ENCODE measurements at places on chromosomes 16 and 17. TPM values are rescaled to one million over a fixed set of nuclear protein-coding genes. Genes with fewer than 3 reads are reported as not detected.

GRCh38 chr16:83233153-83233552 is 574.6 kb upstream of the HSBP1 start:
- no peak for DNase-seq

DNA sequence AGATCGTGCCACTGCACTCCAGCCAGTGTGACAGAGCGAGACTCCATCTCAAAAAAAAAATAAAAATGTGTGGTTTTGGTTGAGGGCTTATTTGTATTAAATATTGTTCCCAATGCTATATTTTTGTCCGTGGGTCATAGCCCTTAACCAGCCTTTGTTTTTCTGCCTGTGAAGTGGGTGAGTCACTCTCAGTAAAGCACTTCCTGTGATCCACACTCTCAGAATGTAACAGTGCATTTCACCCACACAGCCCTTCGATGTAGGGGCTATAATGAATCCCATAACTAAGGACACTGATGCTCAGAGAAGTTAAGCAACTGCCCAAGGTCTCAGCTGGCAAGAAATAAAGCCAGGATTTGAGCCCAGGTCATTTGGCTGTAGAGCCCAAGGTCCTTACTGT is 34.7 kb upstream of the POLR3E start:
- DNase-seq: no peak

- no peak for DNase-seq
These were observed 89.8 kb downstream of the ENGASE start for GRCh38 chr17:79164408-79164807.

DNA sequence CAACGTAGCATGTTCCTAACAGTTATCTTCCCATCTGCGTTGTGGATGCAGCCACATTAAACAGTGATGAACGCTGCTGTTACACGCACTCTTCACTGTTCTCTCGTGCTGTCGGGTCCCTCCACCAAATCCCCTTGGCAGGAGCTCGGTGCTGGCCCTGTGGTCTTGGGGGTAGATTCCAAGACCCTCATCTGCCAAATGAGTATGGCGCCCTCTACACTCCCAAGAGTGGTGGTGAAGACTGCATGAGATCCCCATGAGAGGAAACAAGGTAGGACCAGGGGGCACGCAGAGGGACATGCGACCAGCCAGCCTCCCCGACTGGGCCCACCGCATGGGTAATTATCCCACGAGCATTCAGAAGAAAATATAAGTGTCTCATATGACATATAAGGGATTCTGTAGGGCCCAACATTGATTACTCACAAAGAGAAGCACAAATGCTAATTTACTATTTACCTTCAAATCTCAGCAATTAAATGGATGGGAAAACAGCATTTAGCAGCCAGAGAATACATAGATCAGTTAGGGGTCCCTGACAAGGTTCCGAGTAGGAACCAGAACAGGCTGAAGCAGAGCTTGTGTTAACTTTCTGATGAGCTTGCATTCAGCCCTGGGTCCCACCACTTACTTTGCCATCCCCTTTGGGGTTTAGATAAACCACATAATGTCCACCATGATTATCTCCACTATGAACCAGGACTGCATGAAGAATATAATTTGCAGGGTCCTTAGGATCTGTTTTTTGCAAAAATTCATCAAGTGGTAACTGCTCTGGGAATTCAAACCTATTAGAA is 23.8 kb downstream of the LITAFD start:
- DNase-seq: no peak

- no peak for DNase-seq
These were observed 30.7 kb downstream of the ELAC2 start for GRCh38 chr17:12987120-12987519.

DNA sequence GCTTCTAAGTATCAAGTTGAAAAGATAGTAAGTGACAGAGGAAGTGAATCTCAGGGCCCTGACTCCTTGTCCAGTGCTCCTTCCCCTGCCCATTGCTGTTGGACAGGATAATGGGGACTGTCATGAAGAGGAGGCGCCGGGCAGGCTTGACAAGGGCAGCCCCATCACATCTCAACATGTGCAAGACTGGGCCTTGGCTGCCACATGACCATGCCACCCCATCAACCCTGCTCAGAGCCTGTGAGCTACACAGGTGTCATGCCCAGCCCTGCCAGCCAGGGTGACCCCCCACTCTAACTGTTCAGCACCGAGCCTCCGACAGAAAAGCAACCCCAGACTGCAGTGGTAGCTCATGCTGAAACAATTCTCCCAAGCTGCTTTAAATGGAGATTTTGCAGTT is 171.6 kb downstream of the C16orf78 start:
- DNase-seq: no peak

DNA sequence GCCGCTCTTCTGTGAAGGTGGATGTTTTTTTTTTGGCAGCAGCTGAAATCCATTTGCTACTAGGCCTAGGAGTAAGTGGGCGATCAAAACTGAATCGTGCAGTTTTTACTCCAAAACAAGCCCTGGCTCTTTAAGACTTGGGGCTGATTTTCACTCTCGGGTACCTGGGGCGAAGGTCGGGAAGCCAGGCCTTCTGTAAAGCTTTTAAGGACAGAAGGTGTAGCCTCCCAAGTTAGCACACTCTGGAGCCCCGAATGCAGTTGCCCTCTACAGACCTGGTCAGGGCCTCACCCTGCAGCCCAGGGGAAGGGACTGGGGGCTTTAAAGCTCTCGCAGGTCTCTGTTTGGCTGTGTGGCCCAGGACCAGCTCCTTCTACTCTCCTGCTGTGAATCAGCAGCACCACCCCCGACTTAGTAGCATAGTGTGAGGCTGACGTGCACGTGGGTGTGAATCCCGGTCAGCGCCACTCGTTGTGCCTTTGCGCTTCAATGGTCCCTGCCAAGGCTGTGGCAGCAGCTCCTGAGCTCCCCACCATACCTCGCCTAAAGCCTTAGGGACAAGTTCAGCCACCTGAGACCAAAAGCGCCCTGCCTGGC is 49.9 kb downstream of the TMEM235 start:
- DNase-seq: no peak

DNA sequence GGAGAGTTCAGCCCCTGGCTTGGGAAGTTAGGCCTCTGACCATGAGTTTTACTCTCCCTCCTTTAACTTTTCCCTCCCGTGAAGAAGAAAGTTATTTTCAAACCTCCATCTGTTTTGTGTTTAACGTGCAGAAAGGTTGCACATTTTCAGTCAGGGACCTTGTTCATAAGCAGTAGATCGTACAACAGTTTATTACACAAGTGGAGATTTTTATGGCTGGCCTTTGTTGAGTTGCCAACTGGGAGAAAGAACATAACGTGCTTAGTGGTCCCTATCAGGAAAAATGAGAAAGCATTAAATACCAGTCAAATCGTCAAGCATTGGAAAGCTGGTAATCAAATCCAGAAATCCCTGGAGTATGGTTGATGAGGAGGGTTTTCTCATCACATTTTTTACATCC is 117.9 kb upstream of the MYOCD start:
- DNase-seq: no peak

DNA sequence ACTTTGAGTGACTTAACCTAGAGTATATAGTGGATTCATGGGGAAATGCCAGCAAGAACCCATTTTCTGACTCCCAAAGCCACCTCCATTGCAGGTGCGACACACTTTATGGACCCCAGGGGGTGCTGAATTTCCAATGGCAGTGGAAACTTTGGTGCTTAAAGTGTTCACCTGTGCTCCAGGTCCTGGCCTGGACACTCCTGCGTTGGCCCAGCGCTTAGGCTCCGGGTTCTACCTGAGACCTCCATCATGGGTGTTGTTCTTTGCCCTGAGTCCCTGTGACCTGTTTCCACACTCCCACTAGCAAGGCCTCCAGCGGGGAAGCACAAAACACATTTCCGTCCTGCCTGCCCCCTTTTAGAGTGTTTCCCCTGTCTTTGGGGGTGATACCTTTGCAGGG is 3.0 kb downstream of the CCNF start:
- DNase-seq: no peak

Gene PMFBP1
- polyA plus RNA-seq: 0.79 TPM

Gene RHBDL1
- polyA plus RNA-seq: 1.3 TPM

Gene KRTAP4-1
- not detected for polyA plus RNA-seq

Gene ANKFN1
- polyA plus RNA-seq: 5.9 TPM

Gene CFAP97D1
- polyA plus RNA-seq: not detected

Gene KRTAP4-4
- polyA plus RNA-seq: not detected

Gene KCNJ12
- polyA plus RNA-seq: 9.5 TPM

Gene NKD1
- 38.8 TPM for polyA plus RNA-seq

Gene MFSD6L
- polyA plus RNA-seq: 0.17 TPM

Gene CACNA1H
- 42.6 TPM for polyA plus RNA-seq

Gene SNAI3
- polyA plus RNA-seq: 7.4 TPM

All from muscle of arm (tissue), 14 donors.